ENCODE measurements at places on chromosomes 12 and 14.

DNA sequence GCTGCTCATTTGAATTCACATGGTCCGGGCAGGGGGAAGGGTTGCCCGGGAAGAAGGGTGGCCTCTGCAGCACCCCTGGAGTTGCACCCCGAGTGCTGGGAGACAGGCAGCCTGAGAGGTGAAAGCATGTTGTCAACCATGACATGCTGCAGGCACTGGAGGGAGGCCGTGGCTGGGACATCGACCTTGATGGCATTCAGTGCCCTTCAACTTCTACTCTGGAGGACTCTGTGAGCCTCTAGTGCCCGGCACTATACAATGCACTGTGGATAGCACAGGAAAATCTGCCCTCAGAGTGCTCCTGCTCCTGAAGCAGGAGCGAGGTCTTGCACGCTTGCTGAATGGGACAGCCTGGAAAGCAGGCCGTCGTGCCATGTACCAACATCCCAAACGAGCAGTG, 359.3 kb upstream of the FKBP4 start:
- DNase-seq: no peak

- DNase-seq: no peak
Measured at GRCh38 chr14:97747316-97747715, 950.1 kb downstream of the VRK1 start.

GRCh38 chr12:95184121-95184520, 33.1 kb downstream of the FGD6 start:
- no peak for DNase-seq

GRCh38 chr14:33451211-33451610, 499.7 kb downstream of the EGLN3 start:
- no peak for DNase-seq
